Lower lobe of right lung (tissue), 2 donors: ENCODE measurements at places on chromosomes 6 and 20.
A peak's percentile ranks its signal among the peaks of the same experiment; 100 is the strongest.

- DNase-seq: no peak
These were observed 2.3 kb upstream of the TUBB1 start for GRCh38 chr20:59016795-59017492.

DNA sequence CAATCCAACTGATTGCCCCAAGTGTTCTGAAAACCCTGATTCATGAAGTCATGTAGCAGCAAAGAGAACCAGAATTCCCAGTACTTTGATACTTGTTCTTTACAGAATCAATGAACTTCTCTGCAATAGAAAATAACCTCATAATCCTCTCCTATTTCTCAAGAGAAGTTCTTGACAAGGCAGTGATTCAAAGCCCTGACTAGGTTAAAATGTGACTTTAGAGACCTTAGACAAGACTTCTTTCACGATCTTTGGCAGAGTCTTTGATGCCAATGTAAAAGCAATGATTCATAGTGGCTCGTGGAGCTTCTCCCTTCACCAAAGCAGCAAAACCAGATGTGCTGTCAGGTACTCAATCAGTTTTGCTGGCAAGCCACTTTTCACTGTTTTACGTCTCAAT is 95.2 kb downstream of the CDK19 start:
- DNase-seq: no peak

DNA sequence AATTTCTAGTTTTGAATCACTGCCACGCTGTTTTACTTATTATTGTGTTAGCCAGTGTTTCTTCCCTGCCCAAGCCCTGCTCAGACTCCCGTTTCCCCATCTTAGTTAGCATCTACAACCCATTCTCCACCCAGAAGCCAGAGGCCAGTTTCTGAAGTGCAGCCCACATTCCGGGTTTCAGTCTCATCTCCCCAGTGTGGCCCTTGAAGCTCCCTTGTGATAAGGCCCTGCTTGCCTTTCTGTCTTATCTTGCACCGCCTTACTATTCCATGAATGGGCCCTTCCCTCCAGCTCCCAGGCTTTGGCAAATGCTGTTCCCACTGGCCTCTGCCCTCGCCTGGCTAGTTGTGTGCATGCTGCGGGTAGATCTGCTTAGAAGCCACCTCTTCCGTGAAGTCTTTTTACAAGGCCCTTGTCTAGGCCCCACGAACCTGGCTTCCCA is 41.1 kb downstream of the TOX2 start:
- DNase-seq: no peak

DNA sequence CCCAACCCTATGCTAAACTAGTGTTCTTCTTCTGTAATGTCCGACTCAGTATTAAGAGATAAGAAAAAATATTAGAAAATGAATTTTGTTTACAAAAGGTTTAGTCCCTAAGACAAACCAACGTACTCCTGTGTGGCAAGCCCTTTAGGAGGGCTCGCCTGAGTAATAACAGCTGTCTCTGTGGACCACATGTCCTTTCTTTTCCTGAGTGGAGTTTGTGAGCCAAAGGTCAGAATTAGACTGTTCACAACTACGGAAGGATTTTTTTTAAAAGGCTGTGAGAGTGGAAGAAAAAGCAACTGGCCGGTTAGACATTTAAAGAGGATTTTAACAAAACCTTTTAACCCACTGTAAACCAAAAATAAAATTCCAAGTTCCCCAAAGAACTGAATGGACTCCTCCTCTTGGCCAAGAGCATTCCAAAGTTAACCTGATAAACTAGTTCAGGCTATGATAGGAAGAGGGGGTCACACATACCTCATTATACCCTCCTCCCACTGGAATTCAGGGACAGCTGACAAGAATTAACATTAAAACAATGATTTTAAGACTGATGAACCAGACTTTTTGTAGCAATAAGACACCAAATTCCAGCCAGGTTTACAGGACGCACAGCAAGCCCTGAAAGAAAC is 43.5 kb downstream of the FAM184A start:
- DNase-seq: no peak

- no peak for DNase-seq
These were observed 55.1 kb upstream of the IL20RA start for GRCh38 chr6:137099689-137100403.

GRCh38 chr20:57089699-57090144 is 176.7 kb downstream of the BMP7 start:
- DNase-seq: peak; percentile 73

- DNase-seq: no peak
These were observed 98.1 kb upstream of the PTPN1 start for GRCh38 chr20:50412069-50412468.

GRCh38 chr6:56450376-56450775 is 192.3 kb downstream of the DST start:
- DNase-seq: no peak

DNA sequence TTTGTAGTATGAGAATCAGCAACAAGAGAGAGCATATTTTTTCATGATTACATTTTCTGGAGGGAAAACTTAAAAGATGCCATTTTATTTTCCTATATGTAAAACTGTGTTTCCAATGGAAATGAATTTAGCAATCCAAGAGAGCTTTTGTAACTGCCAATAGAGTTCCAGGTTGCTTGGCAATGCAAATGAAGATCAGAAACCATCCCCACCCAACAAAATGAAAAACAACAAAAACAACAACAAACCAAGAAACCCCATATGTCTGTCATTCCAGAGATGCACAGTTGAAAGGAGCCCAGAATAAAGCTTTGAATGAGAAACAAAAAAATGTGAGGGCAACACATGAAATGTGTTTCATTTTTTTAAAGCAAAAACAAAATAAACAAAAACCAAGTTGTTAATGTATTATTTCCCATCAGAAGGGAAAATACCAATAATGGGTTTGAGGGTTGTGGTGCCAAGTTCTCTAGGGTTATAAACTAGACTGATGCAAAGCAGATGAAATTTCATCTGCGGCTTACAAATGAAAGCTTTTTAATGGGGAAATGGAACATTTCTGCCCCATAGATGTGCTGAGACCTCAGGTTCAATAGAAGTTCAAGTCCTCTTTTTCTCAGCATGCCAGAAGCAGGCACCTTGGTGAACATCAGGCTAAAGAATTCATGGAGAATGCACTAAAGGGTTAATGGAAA is 121.5 kb upstream of the MCHR2 start:
- no peak for DNase-seq

DNA sequence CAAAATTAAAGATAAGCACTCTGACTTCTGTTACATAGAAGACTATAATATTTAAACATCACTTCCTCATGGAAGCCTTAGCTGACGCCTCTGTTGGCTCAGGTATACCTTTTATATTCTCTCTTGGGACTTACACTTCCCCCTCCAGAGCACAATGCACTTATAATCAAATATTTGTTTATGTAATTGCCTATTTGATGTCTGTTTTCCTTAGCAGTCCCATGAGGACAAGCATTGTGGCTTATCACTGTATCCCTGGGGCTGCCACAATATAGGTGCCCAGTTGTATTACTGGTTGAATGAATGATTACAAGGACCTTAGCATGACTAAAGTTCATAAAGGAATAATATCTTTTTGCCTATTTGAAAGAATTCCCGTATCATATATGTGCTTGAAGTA is 186.7 kb upstream of the VGLL2 start:
- no peak for DNase-seq

DNA sequence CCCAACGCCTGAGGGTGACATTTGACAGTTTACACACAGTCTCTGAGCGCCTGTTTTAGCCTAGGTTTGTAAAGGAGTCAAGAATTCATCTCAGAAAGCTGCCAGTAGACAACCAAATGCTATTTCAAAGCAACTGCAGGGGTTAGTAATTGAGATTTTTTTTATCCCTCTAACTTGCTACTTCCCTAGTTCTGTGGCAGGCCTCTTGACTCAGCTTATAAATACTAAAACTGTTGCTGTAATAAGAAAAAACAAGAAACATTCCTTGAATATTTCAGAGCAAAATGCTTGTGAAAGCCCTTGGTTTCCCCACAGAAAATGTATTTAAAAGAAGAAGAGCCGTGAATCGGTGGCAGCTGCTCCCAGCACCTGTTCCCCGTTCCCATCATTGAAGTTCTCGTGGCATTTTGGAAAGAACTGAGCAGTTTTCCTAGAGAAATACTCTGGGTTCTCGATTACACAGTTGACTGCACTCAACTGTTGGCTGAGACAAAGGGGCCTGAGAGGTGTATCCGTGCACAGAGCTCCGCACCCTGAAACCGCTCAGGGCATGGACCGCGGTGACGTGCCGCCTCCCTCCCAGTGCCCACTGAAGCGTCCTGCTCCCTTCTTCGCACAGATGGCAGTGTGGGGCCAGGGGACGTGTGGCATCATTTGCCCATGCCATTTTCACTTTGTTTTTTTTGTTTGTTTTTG is 20.9 kb downstream of the DLL1 start:
- DNase-seq: peak; percentile 40

DNA sequence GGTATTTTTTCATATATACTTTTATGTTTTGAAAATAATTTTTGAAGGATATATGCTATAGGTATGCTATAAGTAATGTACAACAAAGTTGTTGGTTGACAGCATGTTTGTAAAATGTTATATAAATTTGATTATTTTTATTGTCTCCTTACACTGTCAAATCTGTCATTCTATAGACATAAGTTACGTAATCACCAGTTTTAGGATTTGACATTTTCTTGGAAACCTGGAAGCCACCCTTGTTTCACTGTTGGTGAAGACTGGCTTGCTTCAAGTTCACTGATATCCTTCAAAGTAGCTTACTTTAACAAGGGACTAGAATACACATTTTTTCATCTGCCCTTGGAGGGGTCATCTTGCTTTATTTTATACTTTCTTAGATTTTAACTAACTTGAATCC is 1288.6 kb upstream of the EYS start:
- no peak for DNase-seq

DNA sequence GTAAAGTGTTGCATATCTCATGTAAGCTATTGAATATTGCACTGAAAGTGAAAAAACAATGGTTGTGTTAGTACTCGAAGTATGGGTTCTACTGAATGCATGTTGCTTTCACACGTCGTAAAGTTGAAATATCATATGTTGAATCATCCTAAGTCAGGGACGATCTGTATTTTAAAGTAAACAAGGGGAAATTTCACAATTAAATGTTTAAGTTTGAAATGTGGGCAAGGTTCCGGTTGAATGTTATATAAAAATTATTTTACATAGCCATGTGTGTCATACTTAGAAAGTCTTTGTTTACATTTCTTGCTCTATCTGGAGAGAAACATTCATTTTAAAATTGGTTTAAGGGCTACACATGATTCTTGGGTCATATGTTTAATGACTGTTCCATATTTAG is 76.8 kb downstream of the AKAP7 start:
- no peak for DNase-seq

GRCh38 chr6:142320366-142320765 is 18.6 kb downstream of the ADGRG6 start:
- no peak for DNase-seq

GRCh38 chr20:25035921-25036320 is 22.0 kb downstream of the ACSS1 start:
- no peak for DNase-seq

DNA sequence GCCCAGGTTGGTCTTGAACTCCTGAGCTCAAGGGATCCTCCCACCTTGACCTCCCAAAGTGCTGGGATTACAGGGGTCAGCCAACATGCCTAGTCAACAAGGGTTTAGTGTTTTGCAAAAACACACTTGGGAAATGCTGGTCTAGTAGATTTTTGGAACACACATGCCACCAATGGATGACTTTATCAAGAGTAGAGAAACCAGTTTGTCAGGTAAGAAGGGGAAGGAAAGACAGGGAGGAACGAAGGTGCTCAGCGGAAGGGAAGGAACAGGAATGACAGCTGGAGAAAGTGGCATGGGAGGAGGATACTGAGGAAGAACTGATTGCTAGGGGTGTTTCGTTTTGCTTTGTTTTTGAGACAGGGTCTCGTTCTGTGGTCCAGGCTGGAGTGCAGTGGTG is 15.6 kb upstream of the SEC63 start:
- DNase-seq: no peak

- no peak for DNase-seq
These were observed 38.5 kb upstream of the MLIP start for GRCh38 chr6:54072635-54073313.

GRCh38 chr6:146878168-146878951 is 279.6 kb downstream of the ADGB start:
- no peak for DNase-seq

DNA sequence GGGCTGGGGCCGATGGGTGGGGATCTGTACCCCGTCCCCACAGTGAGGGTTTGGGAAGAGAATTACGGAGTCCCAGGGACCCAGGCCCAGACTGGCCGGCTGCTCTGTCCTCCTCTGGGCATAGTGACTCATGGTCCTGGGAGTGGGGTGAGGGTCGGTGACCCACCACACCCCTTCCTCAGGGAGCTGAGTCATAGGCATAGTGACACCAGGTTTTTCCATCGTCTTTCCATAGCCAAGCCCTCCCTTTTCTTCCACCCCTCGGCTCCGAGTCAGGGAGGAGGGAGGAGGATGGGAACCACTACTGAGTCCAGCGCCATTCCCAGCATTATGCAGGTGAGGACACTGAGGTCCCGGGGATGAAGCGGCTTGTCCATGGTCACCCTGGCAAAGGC is 8.9 kb downstream of the CYP21A2 start:
- no peak for DNase-seq

DNA sequence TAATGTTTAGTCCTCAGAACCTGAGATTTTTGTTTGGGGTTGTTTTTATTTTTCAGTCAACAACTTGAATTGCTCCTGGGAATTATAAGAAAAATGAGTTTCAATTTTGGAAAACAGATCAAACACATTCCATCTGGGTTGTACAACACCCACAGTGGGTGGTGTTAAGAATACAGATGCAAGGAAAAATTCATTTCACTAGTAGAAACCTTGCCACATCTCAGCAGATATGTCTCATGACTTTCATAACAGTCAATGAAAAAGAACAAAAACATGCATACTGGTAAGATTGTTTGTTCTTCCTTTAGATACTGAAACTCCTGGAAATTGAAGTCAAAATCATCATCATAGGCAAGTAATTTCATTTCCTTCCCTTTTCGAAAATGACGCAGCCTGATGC is 78.9 kb downstream of the MOXD1 start:
- DNase-seq: no peak

DNA sequence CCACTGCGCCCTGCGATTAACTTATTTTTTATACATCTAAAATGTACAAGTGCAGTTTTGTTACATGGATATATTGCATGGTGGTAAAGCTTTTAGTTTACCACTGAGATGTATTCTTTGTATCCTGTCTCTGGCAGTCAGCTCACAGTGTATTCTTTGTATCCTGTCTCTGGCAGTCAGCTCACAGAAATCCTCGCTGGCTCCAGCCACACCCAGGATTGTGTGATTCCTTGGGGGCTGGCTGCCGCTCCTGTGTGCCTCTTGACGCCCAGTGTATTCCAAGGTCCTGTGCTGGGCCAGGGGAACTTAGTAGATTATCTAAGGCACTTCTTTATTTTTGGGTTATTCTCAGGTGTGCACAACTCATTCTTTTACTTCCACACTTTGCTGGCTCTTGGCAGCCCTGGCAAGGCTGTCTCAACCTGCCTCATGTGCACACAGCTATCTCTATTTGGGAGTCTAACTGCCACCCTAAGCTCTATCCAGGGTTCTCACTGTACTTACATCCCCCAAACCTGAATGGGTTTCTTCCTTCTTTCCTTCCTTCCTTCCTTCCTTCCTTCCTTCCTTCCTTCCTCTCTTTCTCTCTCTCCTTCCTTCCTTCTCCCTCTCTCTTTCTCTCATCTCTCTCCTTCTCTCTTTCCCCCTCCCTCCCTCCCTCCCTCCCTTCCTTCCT is 12.4 kb upstream of the RNF24 start:
- DNase-seq: no peak
